Activated CD8-positive, alpha-beta memory T cell treated with anti-CD3 and anti-CD28 coated beads, Interleukin-2, amount 50 U/mL, for 4 hours (primary cell): ENCODE measurements at places on chromosomes 6 and 20.

DNA sequence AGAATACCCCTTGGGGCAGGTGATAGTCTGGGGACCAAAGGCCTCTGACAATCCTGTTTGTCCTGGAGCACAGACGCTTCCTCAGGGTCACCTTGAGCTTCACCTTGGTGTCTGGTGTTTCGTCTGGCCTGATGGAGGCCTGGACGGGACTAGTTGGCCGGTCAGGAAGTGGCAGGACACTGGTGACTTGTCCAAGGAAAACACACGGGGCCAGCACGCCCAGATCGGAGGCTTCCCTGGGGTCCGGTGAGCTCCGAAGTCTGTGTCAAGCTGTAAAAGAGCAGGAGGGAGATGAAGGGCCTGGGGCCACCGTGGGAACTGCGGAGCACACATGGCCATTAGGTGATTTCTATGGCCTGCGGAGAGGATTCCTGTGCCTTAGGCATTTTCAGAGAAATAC, 67.9 kb downstream of the SMOC2 start:
- DNase-seq, result no peak

DNA sequence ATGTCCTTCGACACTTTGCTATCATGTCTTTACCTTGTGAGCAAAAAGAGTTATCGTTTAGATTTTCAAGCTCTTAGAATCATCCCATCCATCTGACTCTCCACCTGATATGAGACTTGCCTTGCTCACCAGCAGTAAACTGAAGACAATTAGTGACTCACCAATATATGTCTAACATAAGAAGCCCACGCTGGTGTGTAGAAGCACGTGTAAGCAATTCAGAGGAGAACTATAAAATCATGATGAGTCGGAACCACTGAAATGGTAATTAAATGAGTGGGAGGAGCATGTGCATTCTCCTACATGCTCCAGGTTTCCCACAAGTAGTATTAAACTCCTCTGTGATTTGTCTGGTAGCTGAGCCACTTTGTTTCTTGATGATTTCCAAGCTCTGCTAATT, 181.6 kb upstream of the RNF217 start:
- DNase-seq, result no peak

GRCh38 chr6:169069356-169069755, 184.3 kb downstream of the THBS2 start:
- no peak for DNase-seq

DNA sequence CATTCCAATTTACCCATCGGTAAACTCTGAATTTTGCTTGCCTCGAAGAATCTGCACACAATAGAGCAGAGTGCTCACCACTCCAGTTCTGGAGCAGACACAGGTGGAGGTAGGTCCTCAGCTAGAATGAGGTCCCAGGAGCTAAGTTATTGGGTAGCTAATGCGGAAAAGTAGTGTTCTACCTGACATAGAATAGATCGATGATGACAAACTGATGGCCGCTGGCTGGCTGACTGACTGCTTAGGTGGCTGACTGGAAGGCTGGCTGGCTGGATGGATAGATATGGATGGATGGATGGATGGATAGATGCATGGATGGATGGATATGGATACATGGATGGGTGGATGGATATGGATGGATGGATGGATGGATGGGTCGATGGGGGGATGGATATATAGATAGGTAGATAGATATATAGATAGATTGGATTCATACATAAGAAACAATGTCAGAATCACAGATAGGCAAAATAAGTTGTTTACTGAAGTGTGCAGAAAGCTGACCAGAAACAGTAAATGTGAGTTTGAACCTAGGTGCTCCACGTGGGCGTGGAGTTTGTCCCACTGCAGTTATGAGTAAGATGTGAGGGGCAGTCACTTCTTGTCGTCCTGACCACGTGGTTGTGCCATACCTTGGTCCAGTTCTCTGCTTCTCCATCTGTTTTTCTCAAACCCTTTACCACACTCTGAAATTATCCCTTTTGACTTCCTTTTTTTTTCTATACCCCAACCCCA, 62.1 kb downstream of the TBXT start:
- no peak for DNase-seq

DNA sequence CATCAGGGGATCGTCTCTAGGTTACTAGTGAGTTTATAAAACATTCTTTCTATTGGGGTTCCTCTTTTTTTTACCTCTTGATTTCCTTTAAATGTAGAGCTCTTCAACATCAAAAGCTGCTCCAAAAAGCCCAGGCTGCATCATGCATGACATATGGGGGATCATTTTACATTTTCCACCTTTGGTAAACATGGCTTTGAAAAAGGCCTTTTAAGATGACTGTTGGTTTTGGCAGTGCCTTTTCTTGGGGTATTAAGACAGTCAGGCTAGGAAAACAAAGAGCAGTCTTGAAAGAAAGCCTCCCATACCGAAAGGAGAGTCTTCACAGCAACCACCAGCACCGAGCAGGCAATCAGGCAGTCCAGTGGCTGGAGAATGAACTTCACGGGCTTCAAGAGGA, 73.2 kb downstream of the NPEPL1 start:
- DNase-seq, result no peak

DNA sequence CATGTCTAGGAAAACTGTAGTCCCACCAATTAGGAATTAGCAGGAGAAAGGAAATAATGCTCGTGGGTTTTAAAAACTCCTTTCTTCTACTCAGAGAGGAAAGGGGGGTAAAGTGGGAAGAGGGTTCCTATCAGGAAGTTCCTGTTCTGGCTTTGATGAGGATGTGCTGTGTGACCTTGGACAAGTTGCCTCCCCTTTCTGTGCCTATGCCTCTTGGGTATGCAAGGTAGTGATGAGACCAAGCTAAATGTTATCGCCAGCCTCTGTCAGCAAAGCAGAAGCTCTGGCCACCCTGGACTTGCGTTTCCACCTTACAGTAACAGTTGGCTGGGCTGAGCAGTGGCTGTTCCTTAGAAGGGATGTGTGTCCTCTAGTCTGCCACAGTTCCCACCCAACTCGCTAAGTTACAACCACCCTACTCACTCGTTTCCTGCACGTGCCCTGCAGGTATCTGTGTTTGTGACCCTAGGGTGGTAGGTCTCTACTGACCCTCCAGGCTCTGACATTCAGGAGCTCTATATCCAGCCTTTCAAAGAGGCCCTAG, 110.0 kb downstream of the PREX1 start:
- DNase-seq, result no peak

DNA sequence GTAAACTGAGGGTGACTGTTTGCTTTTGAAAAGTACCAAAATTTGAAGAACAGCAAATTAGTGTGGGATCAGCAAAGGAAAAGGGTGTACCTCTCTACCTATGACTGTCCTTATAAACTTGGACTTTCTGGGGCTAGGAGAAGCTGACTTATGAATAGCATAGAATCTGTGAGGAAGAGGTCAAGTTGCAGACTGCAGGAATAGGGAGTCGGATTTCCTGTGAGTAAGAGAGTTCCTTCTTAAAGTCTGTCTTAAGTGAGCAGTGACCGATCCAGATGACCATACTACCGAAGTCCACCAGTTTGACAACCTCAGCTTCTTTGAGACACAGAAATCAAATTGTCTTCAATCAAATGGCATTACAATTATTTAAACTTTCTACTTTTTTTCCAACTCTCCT, 708.7 kb downstream of the UTRN start:
- DNase-seq, result no peak

- no peak for DNase-seq
Observed at GRCh38 chr6:93786474-93787330, 367.3 kb upstream of the EPHA7 start.

- DNase-seq, result no peak
Observed at GRCh38 chr6:22214314-22214713, 82.5 kb downstream of the PRL start.

DNA sequence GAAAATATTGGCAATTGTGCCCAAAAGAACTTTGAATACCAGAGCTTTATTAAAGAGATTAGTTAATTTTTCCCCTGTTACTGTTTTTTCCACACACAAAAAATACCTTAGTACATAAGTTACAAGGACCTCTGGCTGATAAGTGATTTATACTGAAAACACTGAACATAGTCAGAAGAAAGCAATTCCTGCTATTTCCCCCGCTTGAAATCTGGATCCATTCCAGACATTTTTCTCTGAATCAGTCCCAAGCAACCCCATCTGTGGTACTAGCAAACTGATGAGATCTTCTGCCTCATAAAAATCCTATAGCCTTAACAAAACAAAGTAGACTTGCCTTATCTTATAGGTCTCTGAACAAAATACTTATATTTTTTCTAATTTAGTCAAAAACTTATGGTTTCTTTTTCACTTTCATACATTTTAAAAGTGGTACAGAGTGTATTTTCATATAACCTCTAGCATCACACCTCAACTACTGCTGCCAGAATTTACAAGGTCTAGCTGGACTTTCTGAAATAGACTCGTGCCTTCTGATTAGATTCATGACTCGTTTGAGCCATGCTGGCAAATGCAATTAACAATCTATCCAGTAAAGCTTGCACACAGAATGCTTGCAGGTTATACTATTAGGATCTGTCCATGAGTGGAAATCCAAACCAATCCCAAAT, 111.9 kb downstream of the TBX18 start:
- DNase-seq, result no peak

GRCh38 chr20:51010932-51011331, 12.0 kb downstream of the KCNG1 start:
- DNase-seq, result no peak

GRCh38 chr6:161238500-161238899, 35.4 kb downstream of the AGPAT4 start:
- no peak for DNase-seq

GRCh38 chr6:52547647-52548352, 29.1 kb downstream of the TRAM2 start:
- no peak for DNase-seq

DNA sequence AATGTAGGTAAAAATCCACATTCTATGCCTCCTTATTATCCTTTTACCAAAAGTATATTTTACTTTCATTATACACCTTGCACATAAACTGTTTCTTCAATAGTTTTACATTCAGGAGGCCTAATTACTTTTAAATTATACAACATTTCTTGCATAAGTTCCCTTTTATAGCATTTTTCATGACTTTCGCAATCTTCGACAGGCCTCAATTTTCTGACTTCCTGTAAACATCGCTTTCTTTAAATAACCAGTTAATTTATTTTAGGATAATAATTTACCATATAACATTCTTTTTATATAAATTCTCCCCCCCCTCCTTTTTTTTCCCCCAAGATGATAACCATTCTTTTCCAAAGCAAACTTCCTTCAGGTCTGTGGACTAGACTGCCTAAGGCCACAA, 9.2 kb downstream of the SLC35A1 start:
- no peak for DNase-seq

- DNase-seq, result no peak
Observed at GRCh38 chr6:44052419-44053023, 74.7 kb downstream of the MRPL14 start.

- peak; percentile 40 for DNase-seq
Observed at GRCh38 chr6:32845384-32845884, 1.6 kb upstream of the PSMB8 start.

DNA sequence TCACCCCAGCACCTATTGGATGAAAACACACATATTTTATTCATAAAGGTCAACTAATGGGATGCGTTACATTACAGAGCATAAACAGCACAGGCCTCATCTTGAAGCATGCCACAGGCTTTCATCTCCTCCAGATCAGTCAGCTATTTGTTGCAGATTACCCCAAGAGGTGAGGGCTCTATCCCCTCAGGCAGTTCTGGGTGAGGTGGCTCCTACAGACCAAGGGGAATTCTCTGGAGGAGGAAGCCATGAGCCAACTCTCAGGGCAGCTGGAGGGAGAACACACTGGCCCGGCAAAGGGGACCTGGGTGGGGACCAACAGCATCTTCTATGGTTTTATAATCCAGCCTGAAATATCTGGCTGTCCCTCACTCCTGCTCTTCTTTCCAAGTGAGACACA, 126.4 kb upstream of the BTBD3 start:
- DNase-seq, result no peak

- no peak for DNase-seq
Observed at GRCh38 chr6:108619431-108620197, 58.9 kb downstream of the FOXO3 start.

DNA sequence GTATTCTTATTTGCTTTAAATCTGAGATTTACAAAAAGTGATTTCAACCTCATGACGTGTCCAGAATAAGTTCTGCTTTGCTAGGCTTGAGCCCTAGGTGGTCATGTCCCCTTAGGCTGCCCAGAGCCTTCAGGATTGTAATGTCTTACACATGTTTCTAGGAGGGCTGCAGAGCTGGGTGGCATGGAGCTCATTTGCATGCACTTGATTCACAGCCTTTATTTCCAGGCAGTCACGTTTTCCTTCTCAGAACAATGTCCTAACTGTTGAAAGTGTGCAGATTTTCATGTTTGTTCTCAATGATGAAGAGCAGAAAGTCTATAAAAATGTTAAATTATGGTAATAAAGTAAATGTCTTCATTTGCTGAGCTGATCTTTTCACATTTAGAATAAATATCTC, 448.6 kb upstream of the SOX4 start:
- DNase-seq, result no peak

- no peak for DNase-seq
Observed at GRCh38 chr6:12661432-12662089, 55.0 kb upstream of the PHACTR1 start.

DNA sequence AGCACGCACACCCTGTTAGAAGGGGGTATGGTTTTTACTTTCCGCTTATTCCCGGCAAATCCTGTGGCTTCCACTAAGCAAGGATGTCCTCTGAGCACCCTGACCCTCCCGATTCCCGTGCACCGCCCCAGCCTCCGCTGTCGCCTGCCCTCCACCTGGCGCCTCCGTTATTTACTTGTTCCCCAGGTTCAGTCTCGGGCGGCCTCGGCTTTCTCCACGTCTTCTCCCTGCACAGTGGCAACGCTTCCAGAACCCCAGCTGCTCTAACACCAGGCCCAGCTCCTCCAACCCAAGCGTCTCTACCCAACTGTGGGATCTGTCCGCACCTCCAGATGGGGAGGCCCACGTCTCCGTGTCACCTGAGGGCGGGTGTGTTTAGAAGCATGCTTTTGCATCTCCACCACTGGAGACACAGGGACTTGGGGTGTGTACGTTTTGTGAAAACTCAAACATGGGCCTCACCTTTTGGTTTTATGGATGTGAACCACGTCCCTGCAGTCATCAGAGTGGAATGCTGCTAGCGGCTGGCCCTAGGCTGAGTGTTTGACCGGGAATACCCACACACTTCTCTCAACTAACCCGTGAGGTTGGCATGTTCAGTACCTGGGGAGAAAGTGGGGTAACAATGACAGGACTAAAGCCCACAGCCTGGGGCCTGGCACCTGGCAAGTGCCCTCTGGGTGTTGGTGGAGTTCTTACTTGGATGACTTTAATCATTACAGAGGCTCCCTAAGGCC, 79.9 kb downstream of the THBS2 start:
- DNase-seq, result no peak

- no peak for DNase-seq
Observed at GRCh38 chr20:36544134-36545018, 3.1 kb downstream of the MYL9 start.

DNA sequence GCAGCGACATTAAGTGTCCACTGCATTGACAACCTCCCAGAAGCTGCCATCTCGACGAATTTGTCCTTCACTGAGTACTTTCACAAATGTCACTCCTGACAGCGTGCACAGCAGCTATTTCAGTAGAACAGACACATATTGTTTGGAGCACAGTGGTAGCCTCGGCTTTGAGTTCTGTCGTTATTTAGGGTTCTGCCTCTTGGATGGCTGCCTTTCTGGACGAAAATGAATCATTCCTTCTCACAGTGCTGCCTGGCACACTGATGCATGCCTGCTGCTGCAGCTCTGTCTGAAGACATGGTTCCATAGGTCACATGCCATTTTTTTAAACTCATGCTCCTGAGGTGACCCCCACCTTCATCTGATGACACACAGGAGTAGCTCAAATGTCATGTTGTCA, 477.0 kb downstream of the C6orf118 start:
- no peak for DNase-seq

GRCh38 chr6:14705841-14706377, 540.0 kb upstream of the JARID2 start:
- no peak for DNase-seq

GRCh38 chr6:163182696-163183095, 231.8 kb upstream of the QKI start:
- DNase-seq, result no peak
